ENCODE measurements at places on chromosomes 2 and 18. TPM values are rescaled to one million over a fixed set of nuclear protein-coding genes. Genes with fewer than 3 reads are reported as not detected.
A peak's percentile ranks its signal among the peaks of the same experiment; 100 is the strongest.

ITGAV gene
- total RNA-seq = 448 TPM

DNA sequence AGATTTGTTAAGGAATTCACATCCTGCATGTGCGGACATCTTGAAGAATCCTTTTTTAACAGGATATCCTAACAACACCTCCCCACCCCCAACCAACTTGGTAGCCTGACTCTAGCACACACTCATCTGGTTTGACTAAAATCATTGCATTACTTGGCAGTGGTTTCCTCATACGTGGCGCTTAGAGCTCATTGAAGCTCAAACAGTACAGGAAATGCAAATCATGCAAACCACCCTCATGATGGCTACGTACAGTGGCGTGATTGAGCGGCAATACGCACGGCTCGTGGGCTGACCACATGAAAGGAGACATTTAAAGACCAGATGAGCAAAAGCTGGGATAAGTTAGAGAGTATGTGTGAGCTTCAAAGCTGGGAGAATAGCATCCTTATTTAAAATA lies 336.2 kb downstream of the ZEB2 start:
- no peak for DNase-seq

DNA sequence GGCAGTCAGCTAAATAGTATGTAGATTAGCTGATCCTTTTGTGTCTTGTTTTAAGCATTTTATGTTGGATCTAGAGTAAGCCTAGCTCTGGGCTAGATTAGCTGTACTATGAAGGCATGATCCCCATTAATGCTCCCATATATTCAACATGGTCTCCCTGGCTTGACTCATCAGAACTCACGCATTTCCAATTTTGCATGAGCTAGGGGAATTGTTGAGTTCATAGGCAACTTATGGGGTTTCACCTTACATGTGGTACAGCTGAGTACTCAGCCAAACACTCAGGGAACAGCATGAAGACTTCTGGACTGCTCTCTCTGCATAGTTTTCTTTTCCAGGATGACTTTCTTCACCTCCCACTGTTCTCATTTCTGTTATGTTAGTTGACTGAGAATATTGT lies 248.2 kb downstream of the TMX3 start:
- no peak for DNase-seq

PIEZO2 gene
- 63.7 TPM for total RNA-seq

DNA sequence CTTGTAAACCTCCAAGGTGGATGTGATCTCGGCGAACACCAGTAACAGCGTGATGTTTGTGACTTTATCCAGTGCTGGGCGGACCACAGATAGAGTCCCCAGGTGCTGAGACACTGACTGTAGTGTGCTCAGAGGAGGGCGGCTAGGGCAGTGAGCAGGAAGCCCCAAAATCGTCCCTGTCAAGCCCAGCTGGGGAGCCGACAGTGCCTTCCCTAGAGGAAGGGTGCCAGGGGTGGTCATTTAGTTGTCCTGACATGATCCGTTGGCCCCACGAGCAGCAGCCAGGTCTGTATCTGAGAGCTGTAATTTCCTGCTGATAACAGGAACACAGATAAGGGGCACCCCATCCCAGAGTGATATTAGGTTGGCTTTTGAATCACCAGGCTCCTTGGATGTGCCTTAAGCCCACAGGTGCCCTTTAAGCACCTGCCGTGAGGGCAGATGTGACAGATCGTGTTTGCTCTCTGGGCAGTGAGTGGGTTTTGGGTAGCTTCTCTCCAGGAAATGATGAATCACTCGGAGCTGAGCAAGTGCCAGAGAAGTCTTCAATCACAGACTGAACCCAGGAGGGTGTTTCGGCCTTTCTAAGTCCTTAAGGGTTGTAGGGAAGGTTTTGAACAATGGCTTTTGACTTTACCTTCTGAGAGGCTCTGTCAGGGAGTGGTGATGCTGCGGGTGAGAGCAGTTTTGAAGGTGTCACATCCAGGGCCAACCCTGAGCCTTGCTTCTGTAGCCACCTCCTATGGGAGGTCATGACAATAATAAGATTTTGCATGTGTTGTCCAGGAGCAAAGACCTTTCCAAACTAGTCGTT lies 7.7 kb downstream of the LPIN1 start:
- no peak for DNase-seq

MAP3K19 gene
- not detected for total RNA-seq

SEPTIN10 gene
- total RNA-seq = 104 TPM

UGT1A1 gene
- total RNA-seq = not detected

PLGLB2 gene
- total RNA-seq = 0.13 TPM

DNA sequence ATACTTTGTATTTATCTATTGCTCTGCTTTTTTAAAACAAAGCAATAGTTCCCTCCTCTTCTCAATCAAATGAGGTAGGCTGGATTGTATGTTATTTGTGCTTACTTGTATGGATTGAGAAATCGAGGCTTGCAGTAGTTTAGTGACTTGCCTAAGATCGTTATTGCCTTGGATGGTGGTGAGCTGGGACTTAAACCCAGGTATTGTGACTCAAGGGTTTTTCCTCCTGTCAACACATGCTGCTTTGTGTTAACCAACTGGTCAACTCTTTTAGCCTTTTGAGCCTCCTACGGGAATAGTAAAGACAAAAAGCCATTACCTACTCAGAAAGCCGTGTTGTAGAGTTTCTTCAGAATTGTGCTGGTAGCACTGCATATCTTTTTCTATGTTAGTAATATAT lies 95.2 kb upstream of the THUMPD2 start:
- no peak for DNase-seq

RESP18 gene
- total RNA-seq = not detected

TM4SF20 gene
- not detected for total RNA-seq

GRCh38 chr2:45680351-45680967 lies 29.0 kb downstream of the PRKCE start:
- DNase-seq = no peak

GRCh38 chr2:227464851-227465250 lies 7.1 kb upstream of the AGFG1 start:
- DNase-seq = no peak

TMEM37 gene
- 2.3 TPM for total RNA-seq

DSG1 gene
- total RNA-seq = not detected

ELMOD3 gene
- 8.3 TPM for total RNA-seq

CENPA gene
- 28.3 TPM for total RNA-seq

SAG gene
- not detected for total RNA-seq

FLACC1 gene
- total RNA-seq = 0.56 TPM

DNA sequence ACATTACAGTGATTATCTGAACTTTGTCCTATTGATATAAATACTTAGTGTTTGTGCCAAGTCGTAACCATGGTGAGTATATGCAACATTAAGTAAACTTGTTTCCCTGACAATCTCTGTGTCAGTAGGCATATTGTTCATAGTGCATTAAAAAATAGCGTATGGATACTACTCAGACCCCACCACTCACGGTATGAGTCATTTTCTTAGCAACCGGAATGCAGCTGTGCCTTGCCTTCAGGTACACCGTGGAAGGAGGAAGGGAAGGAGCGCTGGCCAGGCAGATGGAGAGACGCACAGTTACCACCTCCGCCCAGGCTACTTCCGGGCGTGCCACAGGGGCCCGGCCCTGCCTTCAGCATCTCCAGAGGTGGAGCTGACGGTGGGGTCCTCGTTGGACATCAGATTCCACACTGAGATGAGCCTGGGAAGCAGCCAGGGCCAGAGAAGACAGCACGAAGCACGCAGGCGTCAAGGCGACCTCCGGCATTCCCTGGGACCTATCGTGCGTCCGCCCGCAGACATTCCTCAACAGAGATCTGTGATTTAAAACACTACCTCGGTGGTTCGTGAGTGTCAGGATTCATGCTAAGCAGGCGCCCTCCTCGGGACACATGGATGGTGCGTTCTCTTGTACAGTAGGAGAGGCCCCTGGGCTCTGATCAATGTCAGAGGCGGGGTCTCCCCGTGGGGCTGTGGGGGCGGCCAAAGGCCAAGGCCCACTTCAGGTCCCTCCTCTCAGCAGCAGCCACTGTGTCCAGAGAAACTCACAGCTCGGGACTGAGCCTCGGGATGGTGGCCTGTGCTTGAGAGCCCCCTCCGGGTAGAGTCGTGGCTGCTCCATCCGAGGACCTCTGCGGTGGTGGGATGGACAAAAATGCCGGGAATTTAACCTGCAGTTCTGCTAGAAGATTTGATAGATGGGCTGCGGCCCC lies 82.2 kb upstream of the HDAC4 start:
- DNase-seq = no peak

GRCh38 chr2:42827647-42828486 lies 35.5 kb upstream of the HAAO start:
- DNase-seq = peak; percentile 44

GRCh38 chr2:165293440-165294420 lies 54.5 kb downstream of the SCN2A start:
- DNase-seq = peak; percentile 29

- no peak for DNase-seq
Measured at GRCh38 chr18:33316146-33316587, 124.4 kb downstream of the CCDC178 start.

GRCh38 chr2:47870641-47871540 lies 35.4 kb downstream of the FBXO11 start:
- DNase-seq = no peak

DNA sequence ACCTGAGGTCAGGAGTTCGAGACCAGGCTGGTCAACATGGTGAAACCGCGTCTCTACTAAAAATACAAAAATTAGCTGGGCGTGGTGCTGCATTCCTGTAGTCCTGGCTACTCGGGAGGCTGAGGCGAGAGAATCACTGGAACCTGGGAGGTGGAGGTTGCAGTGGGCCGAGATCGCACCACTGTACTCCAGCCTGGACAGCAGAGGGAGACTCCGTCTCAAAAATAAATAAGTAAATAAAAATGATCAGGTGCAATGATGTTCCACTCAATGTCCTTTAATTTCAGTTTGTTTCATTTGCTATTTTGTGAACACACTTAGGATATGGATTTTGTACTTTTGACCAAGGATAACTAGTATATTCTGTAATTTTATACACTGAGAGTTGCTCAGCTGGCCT lies 9.3 kb downstream of the HADHA start:
- no peak for DNase-seq

C1GALT1C1L gene
- total RNA-seq = 0.20 TPM
